ENCODE measurements at places on chromosomes 16 and 17.

GRCh38 chr16:1053700-1054368, 18.7 kb upstream of the SSTR5 start:
- DNase-seq, result no peak

DNA sequence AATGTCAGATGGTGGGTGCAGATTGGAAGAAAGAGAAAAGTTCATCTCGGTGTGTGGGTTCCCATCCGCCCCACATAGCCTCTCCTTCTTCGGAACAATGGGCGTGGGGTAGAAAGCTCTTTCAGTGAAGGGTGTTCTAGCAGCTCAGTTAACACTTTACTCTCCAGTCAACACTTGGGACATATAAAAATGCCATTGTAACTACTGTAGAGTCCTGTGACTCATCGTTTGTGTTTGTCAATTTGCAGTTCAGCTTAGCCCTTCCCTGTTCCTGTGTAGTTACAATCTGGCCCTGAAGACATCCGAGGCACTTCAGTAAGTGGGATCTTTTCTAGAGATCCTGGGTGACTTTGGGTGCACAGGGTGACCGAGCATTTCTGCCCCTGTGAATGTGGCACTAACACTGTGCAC, 11.5 kb upstream of the CLEC18C start:
- no peak for DNase-seq

DNA sequence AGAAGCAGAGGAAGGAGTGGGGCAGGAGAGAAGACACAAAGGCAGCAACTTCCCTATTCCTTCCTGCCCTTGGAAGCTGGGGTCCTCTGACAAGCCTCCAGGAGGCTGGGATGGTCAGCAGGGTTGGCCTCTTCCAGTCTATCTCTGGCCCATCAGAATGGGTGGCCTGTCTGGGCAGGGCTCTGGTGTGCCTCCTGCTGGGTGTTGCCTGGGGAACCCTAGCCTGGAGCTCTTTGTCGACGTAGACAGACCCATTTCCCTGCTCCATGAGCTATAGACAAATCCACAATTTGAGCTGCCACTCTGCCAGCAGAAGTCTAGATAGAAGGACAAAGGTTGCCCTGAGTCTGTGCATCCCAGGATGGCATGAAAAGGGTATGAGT, 11.4 kb downstream of the IGFBP4 start:
- no peak for DNase-seq

DNA sequence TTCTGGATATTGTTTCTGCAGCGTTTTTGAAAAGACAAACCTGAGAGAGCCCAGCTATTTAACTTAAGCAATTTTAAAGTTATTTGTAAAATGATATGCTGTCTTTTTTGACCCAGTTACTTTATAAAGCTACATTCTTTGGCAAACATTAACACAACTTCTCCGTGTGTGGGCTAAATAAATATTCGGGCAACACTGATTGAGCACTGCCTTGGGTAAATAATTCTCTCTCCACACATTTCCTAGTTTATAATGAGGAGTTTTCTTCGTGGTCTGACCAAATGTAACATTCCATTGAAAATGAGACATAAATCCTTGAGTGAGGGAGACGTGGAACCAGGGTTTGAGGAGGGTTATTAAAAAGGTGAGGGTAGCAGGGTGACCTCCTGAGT, 142.8 kb downstream of the WWOX start:
- DNase-seq, result no peak

DNA sequence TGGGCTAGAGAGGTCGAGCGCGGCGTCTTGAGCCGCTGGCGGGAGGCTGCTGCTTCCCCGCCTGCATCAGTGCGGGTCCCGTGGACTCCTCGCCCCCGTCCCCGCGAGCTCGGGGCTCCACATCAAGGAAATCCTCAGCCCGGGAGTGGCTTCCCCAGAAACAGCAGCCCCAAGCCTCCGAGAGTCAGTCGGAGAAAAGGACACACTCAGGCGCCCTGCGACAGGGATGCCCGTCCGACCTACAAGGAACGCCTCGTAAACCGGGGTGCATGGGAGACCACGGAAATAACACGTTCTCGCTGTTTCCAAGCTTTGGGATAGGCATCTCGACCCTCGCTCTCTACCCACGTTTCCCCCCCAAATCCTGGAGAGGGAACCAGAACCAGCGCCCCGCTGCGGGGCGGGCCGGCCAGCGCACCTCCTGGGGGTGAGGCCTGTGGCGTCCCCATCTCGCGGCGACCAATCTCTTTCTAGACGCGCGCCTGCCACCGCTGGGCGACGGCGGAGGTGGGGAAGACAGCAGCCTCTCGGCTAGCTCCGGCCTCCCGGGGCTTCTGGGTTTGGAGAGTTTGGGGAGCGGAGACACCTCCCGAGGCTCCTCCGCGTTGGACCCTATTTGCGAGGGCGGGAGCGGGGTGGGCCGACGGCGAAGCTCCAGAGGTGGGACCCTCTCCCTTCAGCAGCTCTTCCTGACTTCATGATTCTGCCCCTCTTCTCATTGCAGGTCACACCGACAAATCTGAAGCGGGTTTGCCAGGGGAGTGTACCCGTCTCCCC, 759 bp upstream of the TP53I13 start:
- peak; percentile 55 for DNase-seq

DNA sequence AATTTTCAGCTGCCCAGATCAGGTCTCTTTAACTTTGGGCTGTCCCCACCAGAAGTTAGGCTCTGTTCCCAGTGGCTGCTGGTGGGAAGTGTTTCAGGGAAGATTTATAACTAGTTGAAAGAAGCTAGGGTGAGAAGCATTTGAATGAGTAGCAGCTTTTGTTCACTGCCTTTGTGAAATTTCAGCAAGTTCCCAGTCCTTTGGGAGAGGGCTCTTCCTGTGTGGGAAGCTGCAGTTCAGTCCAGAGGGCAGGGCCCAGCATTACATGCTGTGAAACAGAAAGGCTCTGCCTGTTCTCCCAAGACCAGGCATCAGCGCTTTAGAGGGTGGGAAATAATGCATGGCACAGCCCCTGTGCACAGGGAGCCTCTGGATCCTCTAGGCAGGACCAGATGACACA, 17.8 kb downstream of the PROCA1 start:
- no peak for DNase-seq

GRCh38 chr17:69779378-69780214, 295.4 kb upstream of the KCNJ16 start:
- DNase-seq, result no peak

- no peak for DNase-seq
These were observed 27.4 kb downstream of the TMC6 start for GRCh38 chr17:78101112-78101511.

DNA sequence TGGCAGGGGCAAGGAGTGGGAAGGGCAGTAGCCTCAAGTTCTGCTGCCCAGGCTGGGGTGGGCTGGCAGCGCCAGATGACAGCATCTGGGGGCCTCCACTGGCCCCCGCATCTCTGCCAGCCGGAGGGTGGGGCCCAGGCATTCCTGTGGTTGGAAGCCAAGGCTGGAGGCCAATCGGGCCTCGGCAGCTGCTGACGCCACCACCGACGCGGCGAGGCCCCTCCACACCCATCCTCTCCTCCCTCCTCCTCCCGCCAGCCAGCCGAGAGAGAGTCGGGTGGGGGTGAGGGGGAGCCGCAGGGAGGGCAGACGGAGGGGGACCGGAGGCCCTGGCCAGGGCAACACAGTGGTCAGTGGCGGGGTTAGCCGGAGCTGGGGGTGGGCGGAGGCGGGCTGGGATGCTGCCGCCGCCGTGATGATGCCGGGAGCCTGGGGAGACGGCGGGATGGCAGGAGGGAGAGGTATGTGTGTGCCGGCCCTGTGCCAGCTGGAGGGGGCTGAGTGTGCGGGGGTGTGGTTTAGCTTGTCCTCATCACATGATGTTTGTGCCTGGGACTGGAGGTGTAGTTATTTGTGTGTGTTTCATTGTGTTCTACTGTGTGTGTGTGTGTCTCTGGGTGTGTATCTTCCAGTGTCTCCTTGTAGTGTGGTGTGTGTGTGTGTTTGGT, 36.6 kb downstream of the ARHGAP23 start:
- DNase-seq, result no peak

DNA sequence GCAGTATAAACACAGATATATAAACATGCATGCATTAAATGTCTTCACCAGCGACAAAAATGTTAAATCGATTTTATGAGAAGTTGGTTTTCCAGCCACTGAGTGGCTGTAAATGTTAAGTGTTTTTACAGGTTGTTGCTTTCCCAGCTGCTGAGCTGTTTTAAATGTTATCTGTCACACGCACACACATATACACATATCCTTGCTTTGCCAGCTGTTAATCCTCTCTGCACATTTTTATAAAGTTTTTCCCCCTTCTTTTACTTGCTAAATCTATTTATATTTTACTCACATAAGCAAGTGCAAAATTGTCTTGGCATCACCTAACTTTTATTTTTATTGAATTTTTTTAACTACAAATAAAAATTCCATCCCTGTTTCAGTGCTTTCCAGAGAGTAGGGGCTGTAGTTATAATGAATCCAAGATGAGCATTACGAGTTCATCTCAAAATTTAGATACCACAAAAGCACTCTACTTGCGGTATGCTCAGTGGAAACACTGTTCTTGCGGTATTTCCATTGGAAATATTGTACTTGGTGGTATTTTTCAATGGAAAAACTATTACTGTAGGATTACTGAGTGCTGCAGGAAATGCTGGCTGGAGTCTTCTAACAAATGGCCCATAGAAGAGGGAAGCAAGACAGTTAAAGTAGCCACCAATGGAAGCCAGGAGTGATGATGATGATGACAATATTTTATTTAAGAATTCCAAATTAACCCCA, 124.9 kb upstream of the KCNJ16 start:
- DNase-seq, result no peak

- DNase-seq, result no peak
These were observed 5.0 kb upstream of the ALDH3A1 start for GRCh38 chr17:19753051-19753509.

DNA sequence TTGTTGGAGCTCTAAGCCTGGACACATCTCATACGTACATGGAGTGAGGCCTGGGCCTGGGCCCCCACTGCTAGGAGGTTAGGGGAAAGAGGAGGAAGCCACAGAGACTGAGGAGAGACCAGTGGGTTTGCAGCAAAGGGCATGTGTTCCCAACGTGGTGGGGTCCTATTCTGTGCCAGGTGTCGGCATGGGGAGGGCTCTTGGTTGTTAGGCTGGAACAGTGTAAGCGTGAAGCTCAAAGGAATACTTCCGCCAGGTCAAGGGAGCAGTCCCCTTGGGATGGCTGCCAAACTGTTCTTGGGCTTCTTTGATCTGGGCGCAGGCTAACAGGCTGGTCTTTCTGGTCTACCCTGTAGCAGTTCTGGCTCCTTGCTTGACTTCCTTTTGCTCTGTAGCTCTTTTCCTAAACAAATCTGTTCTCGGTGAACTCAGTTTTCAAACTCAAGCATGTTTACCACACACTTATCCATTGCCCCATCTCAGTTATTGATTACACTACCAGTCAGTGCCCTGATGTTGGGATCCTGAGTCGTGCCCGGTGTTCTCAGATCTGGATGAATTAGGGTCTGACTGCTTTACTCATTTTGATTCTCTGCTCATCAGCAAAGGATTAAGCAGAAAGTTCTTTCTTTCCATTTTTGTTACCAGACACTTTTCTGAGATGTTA, 36.4 kb downstream of the GPT2 start:
- DNase-seq, result no peak

DNA sequence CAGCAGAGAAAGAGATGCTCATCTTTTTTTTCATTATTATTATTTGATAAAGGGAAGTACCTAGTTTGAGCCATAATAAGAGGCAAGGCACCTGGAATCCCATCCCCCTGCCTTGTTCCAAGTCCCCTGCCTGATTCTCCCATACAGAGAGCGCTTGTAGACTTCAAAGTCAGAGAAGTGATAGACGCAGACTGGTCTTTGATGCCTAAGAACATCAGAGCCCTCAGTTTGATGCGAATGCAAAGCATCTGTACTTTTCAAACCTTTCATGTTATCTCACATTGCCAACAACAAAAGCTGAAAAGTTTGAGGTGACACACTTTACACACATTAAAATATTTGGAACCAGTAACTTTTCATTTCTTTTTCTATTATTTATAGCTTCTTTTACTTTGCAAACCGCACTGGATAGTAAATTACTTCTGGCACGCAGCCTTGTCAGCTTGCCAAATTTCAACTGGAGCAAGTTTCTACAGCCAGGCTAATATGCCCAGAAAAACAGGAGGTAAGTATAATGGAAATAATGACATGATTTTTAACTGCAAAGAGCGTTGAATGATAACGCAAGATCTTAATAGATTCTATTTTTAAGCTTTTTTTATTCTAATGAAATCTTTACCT, 5.9 kb upstream of the UTP6 start:
- no peak for DNase-seq

DNA sequence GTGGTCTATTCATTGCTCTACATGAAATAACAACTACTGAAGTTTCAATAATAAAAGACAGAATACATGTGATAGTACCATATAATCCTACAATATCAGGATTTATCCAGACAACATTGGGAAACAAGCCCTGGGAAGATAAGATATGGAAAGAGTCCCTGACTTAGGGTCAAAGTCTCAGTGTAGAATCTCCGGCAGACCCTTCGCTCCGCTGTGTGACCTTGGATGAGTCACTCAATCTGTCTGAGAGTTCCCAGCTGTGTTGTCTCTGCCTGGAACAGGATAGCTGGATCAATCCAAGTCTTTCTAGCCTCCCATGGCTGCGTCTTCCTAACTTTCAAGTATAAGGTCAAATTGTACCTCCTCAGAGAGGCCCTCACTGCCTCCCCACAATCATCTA, 335.9 kb downstream of the TMEM114 start:
- DNase-seq, result no peak

- no peak for DNase-seq
These were observed 39.8 kb downstream of the GRIN2C start for GRCh38 chr17:74819801-74820436.

DNA sequence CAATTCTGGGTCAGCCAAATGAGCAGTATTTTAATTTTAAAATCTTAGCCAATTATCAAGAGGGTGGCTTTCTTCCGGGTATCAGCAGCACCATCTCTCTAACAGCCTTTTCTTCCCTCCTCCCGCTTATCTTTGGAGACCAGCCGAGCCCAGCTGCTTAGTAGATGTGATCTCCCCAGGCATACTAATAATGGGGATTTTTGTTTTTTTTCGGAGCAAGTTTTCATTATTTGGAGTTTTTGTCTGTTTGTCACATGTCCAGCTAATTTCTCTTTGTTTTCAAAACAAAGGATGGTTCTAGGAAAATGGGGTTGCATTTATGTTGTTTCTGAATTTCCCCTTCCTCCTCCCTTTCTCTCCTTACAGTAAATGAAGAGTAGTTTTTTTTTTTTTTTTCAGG, 170.5 kb upstream of the MPHOSPH6 start:
- DNase-seq, result no peak

DNA sequence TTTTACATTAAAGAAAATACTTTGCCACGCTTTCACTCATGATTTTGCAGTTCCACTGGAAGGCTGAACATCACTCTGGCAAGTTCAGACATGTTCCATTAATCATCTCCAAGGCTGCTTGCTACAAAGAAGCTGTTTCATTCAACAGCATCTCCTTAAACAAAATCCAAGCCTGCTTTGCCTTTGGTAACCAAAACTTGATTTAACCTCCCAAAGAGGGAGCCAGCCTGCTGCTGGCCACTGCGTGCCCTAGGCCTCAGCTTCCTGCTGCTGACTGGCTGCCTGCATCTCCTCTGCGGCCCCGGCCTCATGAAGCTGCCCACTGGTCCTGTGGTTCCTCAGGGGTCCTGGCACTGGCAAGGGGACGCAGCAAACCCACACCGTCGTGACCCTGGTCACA, 31.8 kb downstream of the ANKRD11 start:
- DNase-seq, result no peak

- no peak for DNase-seq
These were observed 586.3 kb downstream of the KCNJ18 start for GRCh38 chr17:22278302-22279275.
